ENCODE measurements at places on chromosomes 2 and 18.

GRCh38 chr18:69770238-69770637, 177.4 kb downstream of the CD226 start:
- no peak for DNase-seq
- no peaks in the 10 kb centered on the region for H3K27me3 ChIP-seq

- DNase-seq = no peak
- H3K36me3 ChIP-seq = no peaks in the 10 kb centered on the region
- no peaks in the 10 kb centered on the region for H3K4me1 ChIP-seq
Observed at GRCh38 chr18:22267697-22268096, 98.3 kb downstream of the GATA6 start.

DNA sequence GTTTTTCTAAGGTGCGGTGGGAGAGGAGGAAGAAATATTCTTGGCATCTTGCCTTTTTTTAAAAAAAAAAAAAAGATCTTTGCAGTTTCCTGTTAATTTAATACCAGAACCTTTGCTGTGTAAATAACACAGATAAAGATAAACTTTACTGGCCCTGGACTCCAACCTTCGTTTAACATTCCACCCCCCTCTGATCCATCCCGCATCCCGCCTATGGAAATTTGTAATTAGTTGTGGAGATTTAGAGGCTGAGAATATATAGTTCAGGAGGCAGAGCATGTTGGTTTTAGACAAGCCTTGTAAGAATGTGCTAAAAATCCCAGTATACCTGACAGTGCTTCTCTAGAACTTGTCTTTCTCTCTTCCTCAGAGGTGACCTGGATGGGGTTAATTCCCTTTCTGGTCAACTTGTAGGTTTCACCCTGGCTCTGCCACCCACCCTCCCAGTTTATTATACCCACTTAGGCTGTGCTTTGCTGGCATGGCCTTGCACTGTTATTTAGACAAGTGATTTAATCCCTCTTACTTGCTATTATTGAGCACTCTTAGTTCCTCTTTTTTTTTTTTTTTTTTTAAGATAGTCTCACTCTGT, 2.9 kb upstream of the C2orf72 start:
- H3K27me3 ChIP-seq = peaks cover 19% of the 10 kb centered on the region
- no peak overlapping the region for H3K4me3 ChIP-seq
- no peaks in the 10 kb centered on the region for H3K36me3 ChIP-seq
- H3K27ac ChIP-seq = no peak overlapping the region

DNA sequence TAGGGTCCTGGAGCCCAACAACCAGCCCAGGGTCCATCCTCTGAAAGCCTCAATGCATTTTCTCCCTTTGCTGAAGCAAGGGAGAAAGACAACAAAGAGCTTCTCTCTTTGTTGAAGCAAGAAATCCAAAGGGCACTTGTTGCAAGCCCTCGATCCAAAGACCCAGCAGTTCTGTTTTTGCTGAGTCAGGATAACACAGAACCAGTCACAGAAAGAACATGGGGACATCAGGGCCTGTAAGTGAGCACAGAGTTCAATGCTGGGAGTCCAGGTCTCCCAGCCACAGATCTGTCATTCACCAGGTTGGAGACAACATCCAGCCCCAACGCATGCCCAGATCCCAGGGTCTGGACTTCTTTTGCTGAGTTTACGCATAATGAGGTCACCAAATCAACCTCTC, 315.8 kb upstream of the KLHL29 start:
- no peak overlapping the region for H3K4me3 ChIP-seq
- no peak for DNase-seq

DNA sequence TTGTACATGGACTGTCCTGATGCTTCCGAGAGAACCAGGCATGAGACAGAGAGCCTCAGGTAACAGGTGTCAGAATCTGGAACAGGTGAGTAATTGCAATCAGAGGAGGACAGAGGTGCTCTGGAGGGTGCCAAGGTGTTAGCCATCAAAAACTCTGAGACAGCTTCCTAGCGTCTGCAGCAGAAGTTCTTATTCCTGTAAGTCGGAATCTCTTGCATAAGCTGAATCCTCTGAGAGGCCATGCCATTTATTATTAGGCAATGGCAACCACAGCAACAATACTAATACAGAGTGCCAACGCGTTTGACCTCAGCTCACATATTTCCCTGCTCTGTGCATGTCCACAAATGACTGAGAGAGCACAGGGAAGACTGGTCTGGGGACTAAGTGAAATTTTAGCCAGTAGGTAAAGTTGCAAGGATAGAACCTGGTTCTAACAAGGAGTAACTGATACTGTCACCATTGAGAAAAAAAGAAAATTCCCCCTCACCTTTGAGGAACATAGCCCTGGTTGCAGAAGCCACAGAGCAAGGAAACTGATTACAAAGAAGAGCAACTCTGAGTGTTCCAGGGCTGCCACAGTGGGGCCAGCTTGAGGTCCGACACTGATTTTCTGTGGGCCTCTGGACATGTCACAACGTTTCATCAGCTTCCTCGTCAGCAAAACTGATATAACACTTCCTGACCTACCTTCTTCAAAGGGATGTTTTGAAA, 55.1 kb upstream of the ACSL3 start:
- no peak for DNase-seq
- H3K4me3 ChIP-seq = no peak overlapping the region
- H3K36me3 ChIP-seq = no peaks in the 10 kb centered on the region

DNA sequence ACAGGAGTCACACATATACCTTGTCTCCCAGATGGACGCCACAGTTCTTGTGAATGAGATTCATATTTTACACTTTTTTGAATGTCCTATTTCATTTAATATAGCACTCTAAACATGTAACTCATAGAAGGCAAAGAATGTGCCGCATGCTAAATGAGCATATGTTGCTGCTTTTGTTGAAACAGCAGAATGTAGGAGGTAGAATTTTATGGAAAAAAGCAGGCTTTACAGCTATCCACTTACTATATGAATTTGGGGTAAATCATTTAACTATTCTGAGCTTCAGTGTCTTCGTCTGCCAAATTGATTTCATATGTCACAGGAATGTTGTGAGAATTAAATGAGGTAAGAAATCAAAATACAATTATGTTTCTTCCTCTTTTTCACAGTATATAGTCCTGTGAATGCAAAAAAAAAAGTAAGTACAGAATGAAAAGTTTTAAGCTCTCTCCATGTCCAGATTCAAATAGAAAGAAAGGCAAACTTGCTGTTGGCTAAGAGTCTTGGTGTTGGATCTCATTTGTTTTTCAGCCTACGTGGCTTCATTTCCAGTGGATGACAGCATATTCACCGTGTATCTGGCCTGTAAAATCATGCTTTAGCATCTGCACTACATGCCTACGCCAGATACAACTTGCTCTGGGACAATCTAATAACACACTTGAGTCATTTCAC, 154.7 kb upstream of the CNTNAP5 start:
- no peak overlapping the region for H3K27ac ChIP-seq
- no peaks in the 10 kb centered on the region for H3K36me3 ChIP-seq
- H3K4me1 ChIP-seq = no peaks in the 10 kb centered on the region
- H3K4me3 ChIP-seq = no peak overlapping the region
- no peak for DNase-seq
- no peaks in the 10 kb centered on the region for H3K27me3 ChIP-seq

DNA sequence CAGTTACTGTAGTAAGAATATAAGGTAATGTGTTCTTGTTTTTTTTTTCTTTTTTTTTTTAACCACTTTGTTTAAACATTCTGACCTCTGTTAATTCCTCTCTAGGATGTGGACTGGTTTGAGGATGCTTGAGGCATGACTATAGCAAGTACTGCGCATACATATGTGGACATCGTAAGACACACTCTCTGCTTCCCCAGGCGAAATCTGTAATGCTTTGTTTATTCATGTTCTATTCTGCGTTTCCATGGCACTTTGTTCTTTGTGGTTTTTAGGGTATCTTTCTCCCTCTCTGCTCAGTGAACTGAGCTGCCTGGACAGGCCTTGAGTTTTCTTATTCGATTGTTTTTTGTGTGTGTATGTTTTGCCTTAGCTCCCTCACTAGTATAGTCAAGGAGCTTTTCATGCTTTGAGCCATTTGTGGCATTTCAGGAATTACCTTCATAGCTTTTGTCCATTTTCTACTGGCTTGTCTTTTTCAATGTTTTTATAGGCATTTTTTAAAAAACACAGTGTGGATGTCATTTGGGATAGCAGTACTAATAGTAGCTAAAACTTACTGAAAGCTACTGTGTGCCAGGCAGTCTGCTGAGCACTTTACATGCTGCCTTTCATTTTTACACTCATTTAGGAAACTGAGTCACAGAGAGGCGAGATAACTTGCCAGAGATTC, 1.9 kb upstream of the SH3BP4 start:
- no peaks in the 10 kb centered on the region for H3K36me3 ChIP-seq
- H3K27ac ChIP-seq = peak overlapping the region; percentile 91
- H3K4me1 ChIP-seq = peaks cover 3% of the 10 kb centered on the region

DNA sequence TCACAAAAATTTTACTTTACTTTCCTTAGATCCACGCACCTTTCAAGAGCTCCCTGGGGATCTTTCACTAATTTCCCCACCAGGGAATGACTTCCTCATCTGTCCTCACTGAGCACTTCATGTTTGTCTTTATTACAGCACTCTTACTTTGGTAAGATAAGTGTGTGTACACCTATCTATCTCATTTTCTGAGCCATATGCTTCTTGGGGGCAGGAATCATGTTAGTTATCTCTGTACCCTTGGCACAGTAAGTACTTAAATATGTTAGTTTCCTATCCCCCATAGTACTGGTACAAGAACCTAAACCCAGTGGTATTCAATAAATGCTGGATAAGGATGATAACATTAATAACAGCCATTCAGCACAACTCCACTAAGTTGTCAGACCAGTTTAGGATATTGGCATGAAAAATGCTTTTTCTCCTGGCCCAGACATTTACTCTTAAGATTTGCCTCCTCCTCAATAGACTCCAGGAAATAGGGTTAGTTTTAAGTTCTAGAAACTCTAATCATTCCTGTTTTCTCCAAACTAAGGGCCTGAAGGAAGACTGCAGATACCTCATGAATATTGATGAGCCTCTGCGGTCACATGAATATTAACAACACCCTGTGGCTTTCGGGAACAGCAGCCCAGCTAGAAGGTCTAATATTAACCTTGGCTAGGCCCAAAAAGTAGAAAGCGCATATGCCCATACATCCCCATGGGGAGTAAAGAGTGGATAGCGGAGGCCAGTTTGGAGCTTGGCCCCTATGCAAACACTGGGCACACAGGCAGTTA, 38.2 kb downstream of the NHEJ1 start:
- no peak overlapping the region for H3K4me3 ChIP-seq
- H3K27me3 ChIP-seq = no peaks in the 10 kb centered on the region
- peak overlapping the region; percentile 46 for H3K27ac ChIP-seq
- no peaks in the 10 kb centered on the region for H3K4me1 ChIP-seq
- H3K36me3 ChIP-seq = no peaks in the 10 kb centered on the region
- no peak for DNase-seq

DNA sequence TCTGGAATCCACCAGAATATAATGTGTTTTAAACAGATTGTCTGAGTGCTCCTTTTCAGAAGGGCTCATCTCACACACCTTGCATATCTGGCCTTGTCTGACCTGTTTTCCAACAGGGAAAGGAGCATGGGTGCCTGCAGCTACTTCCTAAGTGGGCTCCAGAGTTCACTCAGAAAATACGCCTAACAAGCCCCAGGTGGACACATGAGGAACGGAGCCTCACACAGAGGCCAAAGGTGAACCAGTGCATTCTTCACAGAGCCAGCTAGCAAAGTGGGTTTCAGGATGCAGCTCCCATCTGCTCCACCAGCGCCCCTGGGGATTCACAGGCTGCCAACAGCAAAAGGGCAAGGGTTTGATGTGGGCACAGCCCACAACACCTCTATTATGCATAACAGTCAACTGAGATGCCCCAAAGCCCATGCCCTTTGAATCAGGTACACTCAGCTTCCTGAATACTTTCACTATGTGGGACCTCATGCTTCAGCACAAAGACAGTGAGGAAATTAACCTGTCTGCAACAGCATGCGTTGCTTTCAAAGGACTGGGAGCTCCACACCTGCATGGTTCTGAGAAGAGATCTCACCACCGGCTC, 86.6 kb downstream of the CCBE1 start:
- DNase-seq = no peak
- H3K36me3 ChIP-seq = no peaks in the 10 kb centered on the region
- no peak overlapping the region for H3K27ac ChIP-seq
- no peaks in the 10 kb centered on the region for H3K27me3 ChIP-seq
- H3K4me3 ChIP-seq = no peak overlapping the region
- H3K4me1 ChIP-seq = no peaks in the 10 kb centered on the region
